ENCODE measurements at places on chromosomes 16 and 17. TPM values are rescaled to one million over a fixed set of nuclear protein-coding genes. Genes with fewer than 3 reads are reported as not detected.

The SOCS3 gene
- total RNA-seq = 38.3 TPM

The SLC13A2 gene
- total RNA-seq = not detected

The OR4D1 gene
- not detected for total RNA-seq

DNA sequence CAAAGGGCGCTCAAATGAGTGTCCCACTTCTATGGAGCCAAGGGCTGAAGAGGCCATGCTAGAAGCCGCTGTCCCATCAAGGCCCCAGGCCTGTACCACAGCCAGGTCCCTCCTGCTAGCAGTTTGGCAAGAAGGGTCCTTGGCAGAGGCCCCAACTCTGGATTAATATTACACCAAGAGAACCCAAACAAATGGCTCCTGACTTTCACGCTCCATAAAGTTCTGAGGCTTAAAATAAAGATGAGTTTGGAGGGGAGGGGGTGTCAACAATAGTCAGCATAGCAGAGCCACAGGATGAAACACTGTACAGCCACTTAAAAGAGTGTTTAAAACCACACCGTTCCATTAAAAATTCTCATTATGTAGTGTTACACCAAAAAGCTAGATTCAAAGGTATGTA is 30.5 kb downstream of the CUEDC1 start:
- no peak for DNase-seq

GRCh38 chr17:12187658-12188057 is 167.0 kb downstream of the MAP2K4 start:
- no peak for DNase-seq

DNA sequence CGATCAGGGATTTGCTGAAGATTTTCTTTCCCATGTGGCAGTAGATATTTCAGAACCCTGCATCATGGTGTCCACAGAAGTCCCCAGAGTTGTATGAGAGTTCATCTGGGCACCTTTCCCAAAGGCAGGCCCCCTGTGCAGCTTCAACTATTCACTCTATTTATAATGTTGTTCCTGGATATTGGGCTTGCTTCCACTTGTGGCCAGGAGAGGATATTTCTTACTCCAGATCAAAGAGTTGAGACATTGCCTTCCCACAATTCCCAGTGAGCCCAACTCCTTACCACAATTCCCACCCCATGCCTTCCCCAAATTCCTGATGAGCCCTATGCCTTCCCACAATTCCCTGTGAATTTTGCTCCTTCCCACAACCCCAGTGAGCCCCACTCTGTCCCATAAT is 206.9 kb downstream of the WWOX start:
- DNase-seq = no peak

- no peak for DNase-seq
Measured at GRCh38 chr17:75913537-75914210, 9.0 kb upstream of the MRPL38 start.

GRCh38 chr17:17042384-17042736 is at the start of gene MPRIP:
TSS of gene MPRIP (plus strand) at chr17:17042457. CDS start at chr17:17042849, 392 bp downstream.
- DNase-seq = no peak

DNA sequence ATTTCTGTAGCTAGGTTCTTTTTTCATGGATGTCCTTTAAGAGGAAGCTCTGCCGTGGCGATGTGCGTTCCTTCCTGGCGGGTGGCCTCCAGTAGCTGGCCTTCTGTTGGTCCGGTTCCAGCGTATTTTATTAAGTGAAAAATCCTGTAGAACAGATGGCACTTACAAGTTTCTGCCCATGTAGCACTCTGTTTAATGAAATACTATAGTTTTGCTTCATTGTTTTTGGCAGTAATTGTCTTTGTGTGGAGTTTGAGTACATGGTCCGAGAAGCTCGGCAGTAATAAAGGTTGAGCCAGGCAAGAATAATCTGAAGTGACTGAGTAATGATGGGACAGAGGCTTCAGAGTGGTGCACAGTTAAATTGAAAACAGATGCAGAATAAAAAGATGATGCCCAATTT is 20.4 kb downstream of the USP10 start:
- DNase-seq = no peak

GRCh38 chr17:78315355-78316114 is 44.3 kb downstream of the SOCS3 start:
- DNase-seq = peak; percentile 60

- no peak for DNase-seq
Measured at GRCh38 chr16:54954220-54954619, 23.6 kb downstream of the IRX5 start.

- DNase-seq = no peak
Measured at GRCh38 chr16:63883091-63883490, 1238.8 kb downstream of the CDH11 start.

- no peak for DNase-seq
Measured at GRCh38 chr17:44827863-44828262, 2.2 kb downstream of the GJC1 start.

DNA sequence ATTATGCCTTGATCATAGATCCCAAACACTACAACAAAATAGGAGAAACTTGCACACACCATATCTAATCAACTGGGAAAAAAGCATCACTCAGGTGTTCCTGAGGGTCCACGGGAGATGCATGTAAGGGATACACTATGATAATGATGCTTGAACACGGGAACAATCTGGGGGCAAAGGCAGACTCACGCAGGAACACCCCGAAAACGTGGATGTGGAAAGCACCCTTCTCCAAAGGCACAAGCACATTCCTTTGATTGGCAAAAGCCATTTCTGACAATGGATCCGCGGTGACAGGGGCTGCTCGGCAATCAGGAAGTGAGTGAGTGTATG is 1.3 kb downstream of the ZNF652 start:
- DNase-seq = peak; percentile 13

- DNase-seq = peak; percentile 24
Measured at GRCh38 chr17:80457236-80457856, 19.1 kb downstream of the NPTX1 start.

- DNase-seq = no peak
Measured at GRCh38 chr16:73457851-73458250, 409.9 kb upstream of the ZFHX3 start.
